Right ventricle myocardium superior (tissue), 1 donor: ENCODE measurements at places on chromosomes 7 and 10. TPM values are rescaled to one million over a fixed set of nuclear protein-coding genes. Genes with fewer than 3 reads are reported as not detected.

- DNase-seq, result no peak
Measured at GRCh38 chr7:123690550-123690949, 34.9 kb downstream of the LMOD2 start.

DNA sequence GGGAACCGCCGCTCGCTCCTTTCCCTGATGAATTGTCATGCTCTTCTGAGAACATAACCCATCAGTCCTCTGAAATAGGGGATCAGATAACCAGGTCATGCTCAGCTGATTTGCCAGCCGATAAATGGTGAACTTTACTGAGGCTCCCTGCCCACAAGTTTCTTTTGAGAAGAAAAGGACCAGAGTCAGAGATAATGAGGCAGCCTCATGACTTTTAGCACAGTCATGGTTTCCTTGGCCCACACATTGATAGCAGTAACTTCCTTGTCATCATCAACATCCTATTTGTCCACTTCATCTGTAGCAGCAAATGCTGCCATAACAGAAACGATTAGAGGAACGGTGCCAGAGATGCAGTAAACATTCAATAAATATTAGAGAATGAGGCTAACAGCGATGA, 509.0 kb downstream of the GATA3 start:
- DNase-seq, result no peak

- DNase-seq, result no peak
Measured at GRCh38 chr7:144528536-144529045, 125.1 kb upstream of the NOBOX start.

DNA sequence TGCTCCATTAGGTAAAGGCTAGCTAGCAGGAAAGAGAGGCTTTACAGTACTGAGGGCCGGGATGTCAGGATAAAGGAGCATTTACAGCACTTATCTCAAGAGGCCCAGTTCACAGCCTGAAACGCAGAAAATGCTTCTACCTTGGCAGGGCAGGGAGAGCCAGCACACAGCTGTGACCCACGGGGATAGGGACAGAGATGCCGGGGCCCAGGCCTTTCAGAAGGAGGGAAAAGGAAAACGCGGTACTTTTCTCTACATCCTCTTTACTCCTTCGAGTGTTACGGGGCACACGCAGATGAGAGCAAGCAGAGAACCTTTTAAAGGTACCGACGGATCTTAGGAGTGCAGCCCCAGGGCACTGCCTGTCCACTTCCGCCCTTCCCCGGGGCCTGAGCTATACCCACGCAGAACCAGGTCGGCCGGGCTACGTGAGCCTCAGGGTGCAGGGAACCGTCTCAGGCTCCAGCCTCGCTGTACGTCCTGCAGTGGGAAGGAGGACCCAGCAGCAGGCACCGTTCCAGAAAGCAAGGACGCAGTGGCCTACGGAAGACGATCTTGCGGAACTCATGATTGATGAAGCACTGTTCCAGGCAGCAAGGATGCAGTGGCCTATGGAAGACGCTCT, 232.3 kb downstream of the ELFN1 start:
- DNase-seq, result no peak

DNA sequence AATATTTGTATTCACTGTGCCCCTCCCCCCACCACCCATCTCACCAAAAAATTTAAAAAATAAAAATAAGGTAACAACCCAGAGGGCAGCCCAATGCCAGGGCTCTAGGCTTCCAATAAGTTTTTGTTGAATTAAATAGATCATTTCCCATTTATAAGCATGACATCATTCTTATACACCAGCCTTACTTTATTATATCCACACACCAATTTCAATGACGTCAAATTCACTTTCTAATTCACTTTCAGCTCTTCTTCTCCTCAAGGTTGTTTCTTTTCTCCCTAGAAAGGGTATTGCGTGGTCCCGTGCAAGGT, 1.2 kb upstream of the DKK1 start:
- DNase-seq, result no peak

The NANOS1 gene
- total RNA-seq, result 10.0 TPM

- DNase-seq, result no peak
Measured at GRCh38 chr7:147013825-147014224, 897.2 kb downstream of the CNTNAP2 start.
